ENCODE measurements at places on chromosomes 6 and 20. TPM values are rescaled to one million over a fixed set of nuclear protein-coding genes. Genes with fewer than 3 reads are reported as not detected.

The RRAGD gene
- 1.5 TPM for total RNA-seq

The DBNDD2 gene
- total RNA-seq: 3.9 TPM

The GSTA2 gene
- not detected for total RNA-seq

The SCRT2 gene
- not detected for total RNA-seq

The SLC22A23 gene
- 20.4 TPM for total RNA-seq

The HLA-DPA1 gene
- 6.7 TPM for total RNA-seq

Data from hair follicle dermal papilla cell (primary cell).